PC-3 (cell line): ENCODE measurements at places on chromosomes 1 and 21. TPM values are rescaled to one million over a fixed set of nuclear protein-coding genes. Genes with fewer than 3 reads are reported as not detected.

Gene SIM2
- 71.2 and 104 TPM in 2 replicates for total RNA-seq

Gene C8A
- not detected in 2 replicates for total RNA-seq

Gene TAF12
- 33.0 and 44.1 TPM in 2 replicates for total RNA-seq

DNA sequence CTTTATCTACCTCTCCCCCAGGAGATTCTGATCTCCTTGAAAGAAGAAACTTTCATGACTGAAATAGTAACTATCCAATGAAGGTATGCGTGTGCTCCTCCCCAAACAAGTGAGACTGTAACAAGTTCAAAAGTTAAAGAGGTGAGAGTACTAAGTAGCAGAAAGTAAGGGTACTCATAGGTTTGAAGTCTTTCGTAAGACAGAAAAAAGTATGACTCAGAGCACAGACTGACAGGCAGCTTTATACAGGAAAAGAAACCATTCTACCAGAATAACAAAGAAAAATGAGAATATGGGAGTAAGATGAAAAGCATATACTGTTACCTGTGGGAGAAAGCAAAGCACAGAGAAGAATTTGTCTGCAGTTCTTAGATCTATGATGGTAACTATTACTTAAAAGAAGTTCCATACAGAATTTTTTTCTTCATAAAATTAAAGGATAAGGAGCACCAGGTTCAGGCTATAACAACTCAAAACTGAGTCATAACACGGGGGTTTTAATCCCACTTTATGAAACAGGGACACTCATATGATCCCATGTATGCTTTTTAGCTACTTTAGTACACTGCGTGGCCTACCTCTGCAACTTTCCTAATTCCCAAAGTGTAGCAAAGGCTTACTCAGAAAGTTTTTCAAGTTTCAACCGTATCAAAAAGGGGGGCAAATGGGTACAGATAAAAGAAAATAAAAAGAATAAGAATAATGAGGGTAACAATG is 52.0 kb downstream of the FOXJ3 start:
- H3K4me1 ChIP-seq = peaks cover 16% of the 10 kb centered on the region; the same call in 1 of the 2 replicates
- no peak overlapping the region for H3K4me3 ChIP-seq
- no peaks in the 10 kb centered on the region for H3K27me3 ChIP-seq
- H3K36me3 ChIP-seq = peaks cover under 1% of the 10 kb centered on the region; the same call in 1 of the 2 replicates
- no peak overlapping the region for H3K27ac ChIP-seq

DNA sequence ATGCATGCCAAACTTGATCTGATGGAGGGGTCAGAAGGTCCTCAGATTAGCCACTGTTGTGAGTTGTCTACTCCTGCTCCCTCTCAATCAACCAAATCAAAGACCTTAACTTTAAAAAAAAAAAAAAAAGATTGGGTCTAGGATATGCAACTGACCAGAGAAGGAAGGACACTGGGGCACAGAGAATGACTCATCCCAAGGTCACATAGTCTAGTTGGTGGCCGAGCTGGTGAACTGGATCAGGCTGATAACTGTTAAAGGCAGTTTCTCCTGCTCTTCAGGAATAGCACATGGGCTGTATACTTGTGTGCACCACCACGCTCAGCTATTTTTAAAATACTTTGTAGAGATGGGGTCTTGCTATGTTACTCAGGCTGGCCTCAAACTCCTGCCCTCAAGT is 14.8 kb upstream of the S100A7 start:
- H3K27me3 ChIP-seq = peaks cover under 1% of the 10 kb centered on the region; the same call in 1 of the 2 replicates
- H3K4me3 ChIP-seq = no peak overlapping the region
- no peaks in the 10 kb centered on the region for H3K36me3 ChIP-seq
- no peak for DNase-seq

Gene TTLL7
- total RNA-seq = 3.8 and 6.8 TPM in 2 replicates

Gene ERG
- not detected in 2 replicates for total RNA-seq

DNA sequence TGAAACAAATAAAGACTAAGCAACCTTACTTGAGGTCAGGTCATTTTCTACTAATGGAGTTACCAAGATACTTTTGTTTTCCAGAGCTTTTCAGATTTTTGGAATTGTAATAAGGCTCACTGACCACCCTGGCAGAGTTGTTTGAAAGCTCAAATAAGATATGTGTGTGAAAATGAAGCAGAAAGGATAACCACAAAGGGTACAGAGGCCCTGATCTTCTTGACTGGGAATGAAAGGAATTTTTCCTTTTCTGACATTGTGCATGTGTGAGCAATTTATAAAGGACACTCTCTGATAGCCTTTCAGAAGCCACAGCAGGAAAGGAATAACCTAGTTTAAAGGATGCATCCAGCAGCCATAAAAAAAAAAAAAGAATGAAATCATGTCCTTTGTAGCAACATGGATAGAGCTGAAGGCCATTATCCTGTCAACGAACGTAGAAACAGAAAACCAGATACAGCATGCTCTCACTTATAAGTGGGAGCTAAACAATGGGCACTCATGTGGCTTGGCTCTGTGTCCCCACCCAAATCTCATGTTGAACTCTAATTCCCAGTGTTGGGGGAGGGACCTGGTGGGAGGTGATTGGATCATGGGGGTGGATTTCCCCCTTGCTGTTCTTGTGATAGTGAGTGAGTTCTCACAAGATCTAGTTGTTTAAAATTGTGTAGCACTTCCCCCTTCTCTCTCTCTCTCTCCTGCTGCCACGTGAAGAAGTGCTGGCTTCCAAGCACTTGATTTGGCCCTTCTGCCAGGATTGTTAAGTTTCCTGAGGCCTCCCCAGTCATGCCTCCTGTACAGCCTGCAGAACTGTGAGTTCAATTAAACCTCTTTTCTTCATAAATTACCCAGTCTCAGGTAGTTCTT is 3.1 kb upstream of the SRP9 start:
- H3K4me1 ChIP-seq = peaks cover 41% of the 10 kb centered on the region
- no peak for DNase-seq
- no peaks in the 10 kb centered on the region for H3K27me3 ChIP-seq
- no peak overlapping the region for H3K4me3 ChIP-seq

- H3K27me3 ChIP-seq = no peaks in the 10 kb centered on the region
- H3K4me3 ChIP-seq = no peak overlapping the region
- H3K4me1 ChIP-seq = no peaks in the 10 kb centered on the region
- DNase-seq = no peak
- H3K36me3 ChIP-seq = no peaks in the 10 kb centered on the region
Measured at GRCh38 chr1:162324396-162324795, 52.3 kb downstream of the SPATA46 start.

Gene G0S2
- total RNA-seq = 620 and 723 TPM in 2 replicates

GRCh38 chr1:205842229-205842628 is 7.7 kb downstream of the PM20D1 start:
- no peak overlapping the region for H3K4me3 ChIP-seq
- H3K4me1 ChIP-seq = 0 out of 2 replicates have a peak, but pooled peaks cover 6% of the 10 kb centered on the region
- H3K27me3 ChIP-seq = peaks cover 3% of the 10 kb centered on the region; the same call in 1 of the 2 replicates

GRCh38 chr1:155396874-155397476 is 76.3 kb downstream of the RUSC1 start:
- no peak overlapping the region for H3K27ac ChIP-seq
- no peak overlapping the region for H3K4me3 ChIP-seq
- no peaks in the 10 kb centered on the region for H3K27me3 ChIP-seq
- no peak for DNase-seq
- peaks cover 15% of the 10 kb centered on the region; the same call in 1 of the 2 replicates for H3K36me3 ChIP-seq

DNA sequence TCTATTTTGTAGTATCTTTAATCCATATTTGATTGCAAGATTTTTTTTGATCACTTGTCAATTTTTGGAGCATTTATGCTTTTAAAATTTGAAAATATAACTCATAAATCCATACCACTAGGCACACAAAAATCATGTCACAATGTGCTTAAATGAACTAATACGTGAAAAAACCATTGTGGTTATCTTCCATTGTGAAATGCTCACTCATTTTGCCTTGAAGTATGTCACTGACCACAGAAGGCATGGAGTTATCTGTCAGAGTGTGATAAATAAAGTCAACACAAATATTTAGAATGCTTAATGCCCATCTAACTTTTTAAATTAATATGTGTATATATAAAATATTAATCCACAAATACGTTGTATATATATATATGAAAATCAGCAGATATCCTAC is 347.2 kb downstream of the PTPRC start:
- H3K36me3 ChIP-seq = no peaks in the 10 kb centered on the region
- peaks cover 15% of the 10 kb centered on the region for H3K4me1 ChIP-seq
- no peak for DNase-seq

DNA sequence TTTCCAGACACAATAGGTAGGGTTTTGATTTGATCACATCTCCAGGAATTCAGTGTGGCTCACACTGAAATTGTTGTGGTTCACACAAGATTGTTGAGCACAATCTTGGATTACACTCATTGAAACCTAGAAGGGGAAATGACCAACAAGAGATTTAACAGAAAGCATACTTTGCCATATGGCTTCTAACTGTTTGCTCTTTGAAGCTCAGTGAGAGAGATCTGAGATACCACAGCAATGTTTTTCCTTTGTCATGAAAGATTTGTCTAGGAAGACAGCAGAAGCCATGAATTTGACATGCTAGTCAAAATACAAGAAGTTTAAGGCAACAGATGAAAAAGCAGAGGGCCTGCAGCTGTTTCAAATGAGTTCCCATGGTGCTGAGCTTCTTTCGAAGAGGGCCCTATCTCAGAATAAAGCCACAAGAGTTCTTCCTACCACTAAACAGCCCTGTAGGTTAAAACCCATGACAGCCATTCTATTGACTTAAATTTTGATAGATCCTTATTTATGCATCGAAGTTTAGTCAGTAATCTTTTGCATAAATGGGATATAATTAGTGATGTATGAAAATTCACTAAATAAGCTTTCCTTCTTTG is 650.4 kb downstream of the LTN1 start:
- H3K4me1 ChIP-seq = no peaks in the 10 kb centered on the region
- no peaks in the 10 kb centered on the region for H3K27me3 ChIP-seq
- H3K36me3 ChIP-seq = no peaks in the 10 kb centered on the region
- H3K4me3 ChIP-seq = no peak overlapping the region

Gene KANK4
- not detected in 2 replicates for total RNA-seq

Gene ESPN
- 11.1 and 14.1 TPM in 2 replicates for total RNA-seq

Gene SLC1A7
- 0.23 and 0.26 TPM in 2 replicates for total RNA-seq

DNA sequence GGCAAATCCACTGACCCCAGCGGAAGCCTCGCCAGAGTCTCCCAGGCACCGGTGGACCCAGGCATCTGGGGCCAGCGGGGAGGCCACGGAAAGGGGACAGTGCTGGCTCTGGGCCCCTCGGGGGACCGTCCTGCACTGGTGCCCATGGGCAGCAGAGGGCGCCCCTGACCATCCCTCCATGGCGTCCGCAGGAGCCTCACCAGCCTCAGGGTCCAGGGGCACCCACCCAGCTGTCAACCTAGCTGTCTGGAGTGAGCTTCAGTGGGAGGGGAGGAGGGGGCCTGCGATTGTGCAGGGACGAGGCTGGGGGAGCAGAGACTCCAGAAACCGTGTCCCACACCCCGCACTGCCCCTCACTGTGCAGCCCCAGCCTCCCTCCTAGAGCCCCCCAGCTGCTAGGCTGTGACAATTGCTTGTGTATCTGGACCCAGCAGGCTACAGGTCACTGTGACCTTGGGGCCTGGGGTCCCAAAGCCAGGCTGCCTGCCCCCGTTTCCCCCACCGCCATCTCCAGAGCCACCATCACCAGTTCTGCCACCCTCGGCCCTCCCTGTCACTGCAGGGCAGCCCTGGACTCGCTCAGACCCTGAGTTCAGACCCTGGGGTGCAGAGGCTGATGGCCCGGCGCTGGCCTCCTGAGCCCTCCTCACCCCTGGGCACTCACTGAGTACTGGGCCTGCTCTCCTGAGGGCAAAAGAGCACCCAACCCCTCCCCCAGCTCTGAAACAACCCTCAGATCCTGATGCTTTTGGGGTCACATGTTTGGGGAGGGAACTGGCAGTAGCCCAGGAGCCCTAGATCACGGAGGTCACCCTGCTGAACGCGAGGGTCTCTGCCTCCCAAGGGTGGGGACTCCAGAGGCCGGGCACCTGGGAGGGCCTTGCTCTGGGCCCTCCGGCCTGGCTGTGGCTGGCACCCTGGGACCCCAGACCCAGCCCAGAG is 10.6 kb upstream of the COL6A1 start:
- no peaks in the 10 kb centered on the region for H3K36me3 ChIP-seq
- no peak overlapping the region for H3K27ac ChIP-seq
- no peaks in the 10 kb centered on the region for H3K27me3 ChIP-seq
- no peak overlapping the region for H3K4me3 ChIP-seq
- peaks cover 28% of the 10 kb centered on the region for H3K4me1 ChIP-seq
- peak; percentile 62 for DNase-seq

GRCh38 chr21:36656138-36656537 is 42.8 kb upstream of the SIM2 start:
- H3K4me3 ChIP-seq = no peak overlapping the region
- H3K36me3 ChIP-seq = no peaks in the 10 kb centered on the region
- peaks cover 13% of the 10 kb centered on the region for H3K4me1 ChIP-seq
- peak; percentile 84 for DNase-seq

- H3K27ac ChIP-seq = no peak overlapping the region
- no peak for DNase-seq
- no peak overlapping the region for H3K4me3 ChIP-seq
- no peaks in the 10 kb centered on the region for H3K27me3 ChIP-seq
- no peaks in the 10 kb centered on the region for H3K4me1 ChIP-seq
Measured at GRCh38 chr1:77081834-77082233, 137.4 kb downstream of the PIGK start.

- H3K27ac ChIP-seq = no peak overlapping the region
- no peaks in the 10 kb centered on the region for H3K27me3 ChIP-seq
- peaks cover 22% of the 10 kb centered on the region for H3K4me1 ChIP-seq
- no peak overlapping the region for H3K4me3 ChIP-seq
- DNase-seq = no peak
Measured at GRCh38 chr1:170536924-170537551, 5.1 kb downstream of the GORAB start.
